ENCODE measurements at places on chromosomes 5 and 9.
A peak's percentile ranks its signal among the peaks of the same experiment; 100 is the strongest.

DNA sequence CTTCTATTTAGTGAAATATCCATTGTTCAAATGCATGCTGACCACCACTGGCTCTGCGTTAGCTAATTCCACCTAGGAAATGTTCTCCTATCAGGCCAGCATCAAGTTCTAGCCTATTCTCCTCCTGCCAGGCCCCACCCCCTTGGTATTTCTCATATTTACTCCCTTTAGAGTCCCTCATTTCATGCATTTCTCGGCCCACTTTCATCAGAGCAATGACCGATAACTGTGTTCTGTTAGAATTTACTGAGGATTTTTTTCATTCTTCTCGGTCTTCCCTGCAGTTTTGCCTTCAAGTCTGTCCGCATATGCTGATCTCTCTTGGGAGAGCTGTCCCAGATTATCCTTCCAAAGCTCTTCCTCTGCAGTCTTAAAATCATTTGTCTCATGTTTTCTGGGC is 143.4 kb downstream of the GOLPH3 start:
- DNase-seq = no peak

DNA sequence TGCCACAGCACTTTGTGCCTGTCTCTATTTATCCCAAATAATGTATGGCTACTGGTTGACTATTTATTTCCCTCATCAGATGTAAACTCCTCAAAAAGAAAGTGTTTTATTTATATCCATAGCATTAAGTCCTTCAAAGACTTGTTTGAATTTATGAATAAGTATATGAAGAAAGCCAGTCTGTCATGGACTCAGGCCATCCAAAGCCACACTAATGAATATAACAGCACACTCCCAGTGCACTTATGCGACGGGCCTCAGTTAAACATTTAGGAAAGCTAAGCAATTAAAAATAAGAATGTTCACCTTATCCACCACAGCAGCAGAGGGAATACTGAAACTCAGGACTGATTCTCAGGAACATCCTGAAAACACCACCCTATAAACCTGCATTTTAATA is 77.5 kb downstream of the DENND1A start:
- no peak for DNase-seq

DNA sequence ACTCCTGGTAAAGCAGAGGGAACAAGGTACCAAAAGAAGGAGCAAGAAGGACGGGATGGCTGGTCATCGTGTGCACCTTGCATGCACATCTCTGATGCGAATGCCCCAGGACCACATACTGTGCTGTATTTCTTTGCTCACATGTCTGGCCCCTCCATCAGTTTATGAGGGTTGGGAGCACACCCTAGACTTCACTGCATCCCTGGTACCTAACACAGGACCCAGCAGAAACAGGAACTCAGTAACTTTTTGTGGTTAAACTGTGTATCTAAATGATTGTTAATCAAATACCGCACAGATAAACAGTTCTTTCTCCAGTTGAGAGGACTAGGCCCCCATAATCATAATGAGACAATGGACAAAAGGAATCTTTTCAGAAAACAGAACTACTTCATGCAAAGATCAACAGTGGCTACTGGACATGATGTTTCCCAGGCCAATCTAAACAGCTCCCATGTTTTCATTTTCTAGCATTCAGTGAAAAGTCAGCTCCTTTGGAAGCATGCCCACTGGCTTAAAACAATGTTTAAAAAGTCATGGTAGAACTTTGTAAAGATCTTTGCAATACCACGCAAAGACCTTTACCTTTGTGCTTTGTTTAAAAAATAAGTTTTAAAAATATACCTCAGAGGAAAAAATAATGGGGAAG is 55.5 kb upstream of the IFNK start:
- DNase-seq = no peak

DNA sequence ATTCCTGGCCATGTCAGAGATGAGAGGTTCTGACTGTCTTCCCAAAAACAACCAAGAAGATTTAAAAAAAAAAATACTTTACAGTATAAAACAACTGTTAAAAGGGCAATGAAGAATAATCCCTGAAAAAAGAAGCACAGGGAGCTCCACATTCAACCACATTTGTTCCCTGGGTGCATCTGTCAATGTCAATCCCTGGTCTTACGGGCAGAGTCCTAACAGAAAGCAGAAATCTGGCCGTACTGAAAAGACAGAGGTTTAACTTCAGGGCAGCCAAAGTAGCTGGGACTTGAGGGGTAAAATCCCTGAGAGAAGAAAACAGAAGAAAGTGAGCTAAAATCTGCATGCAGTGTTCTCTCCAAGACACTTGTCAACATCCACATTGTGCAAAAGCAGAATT is 76.6 kb downstream of the RICTOR start:
- DNase-seq = no peak

DNA sequence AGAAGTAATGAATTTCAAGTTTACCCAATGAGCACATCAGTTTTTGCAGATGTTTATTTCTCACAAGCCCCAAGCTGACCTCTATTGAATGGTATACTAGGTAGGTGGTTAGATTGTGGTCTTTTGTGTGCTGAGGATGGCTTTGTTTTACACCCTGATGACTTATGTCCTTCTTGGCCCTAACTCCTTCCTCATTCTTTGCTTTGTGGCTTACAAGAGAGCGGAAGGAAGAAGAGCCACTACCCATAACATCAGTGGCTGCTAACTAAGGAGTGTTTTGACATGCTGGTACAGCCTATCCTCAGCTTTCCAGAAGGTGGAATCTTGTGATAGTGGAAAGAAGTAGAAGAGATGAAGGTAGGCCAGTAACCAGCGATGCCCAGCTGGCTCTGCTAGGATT is 85.7 kb upstream of the NTRK2 start:
- no peak for DNase-seq

DNA sequence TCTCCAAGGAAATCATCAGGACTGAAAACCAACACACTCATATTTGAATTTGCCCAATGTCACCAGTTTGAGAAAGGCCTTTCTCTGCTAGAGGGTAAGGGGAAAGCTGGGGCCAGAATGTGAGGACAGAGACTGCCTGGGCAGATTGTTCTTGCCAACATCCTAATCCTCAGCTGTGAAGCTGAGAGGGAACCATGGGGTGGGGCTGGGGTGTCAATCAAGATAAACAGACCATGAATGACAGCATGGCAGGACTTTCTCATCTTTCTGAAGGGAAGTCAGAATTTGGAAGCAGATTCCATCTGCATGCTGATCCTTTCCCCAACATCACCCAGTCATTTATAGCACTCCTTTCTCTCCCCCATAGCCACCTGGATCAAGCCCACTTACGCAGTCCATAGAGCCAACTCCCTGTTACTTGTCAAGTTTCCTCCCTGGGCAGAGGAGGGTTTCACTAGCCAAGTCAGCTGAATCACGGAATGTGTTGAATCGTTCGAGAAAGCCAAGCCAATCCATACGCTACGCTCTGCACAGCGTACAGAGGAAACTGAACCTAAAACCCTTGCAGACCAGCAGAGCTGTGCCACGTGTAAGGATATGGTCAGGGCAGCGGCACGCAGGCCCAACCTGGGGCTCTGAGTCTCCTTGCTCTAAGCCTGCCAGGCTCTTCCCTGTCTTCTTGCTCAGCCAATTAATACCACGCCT is 14.9 kb downstream of the GLDC start:
- no peak for DNase-seq

DNA sequence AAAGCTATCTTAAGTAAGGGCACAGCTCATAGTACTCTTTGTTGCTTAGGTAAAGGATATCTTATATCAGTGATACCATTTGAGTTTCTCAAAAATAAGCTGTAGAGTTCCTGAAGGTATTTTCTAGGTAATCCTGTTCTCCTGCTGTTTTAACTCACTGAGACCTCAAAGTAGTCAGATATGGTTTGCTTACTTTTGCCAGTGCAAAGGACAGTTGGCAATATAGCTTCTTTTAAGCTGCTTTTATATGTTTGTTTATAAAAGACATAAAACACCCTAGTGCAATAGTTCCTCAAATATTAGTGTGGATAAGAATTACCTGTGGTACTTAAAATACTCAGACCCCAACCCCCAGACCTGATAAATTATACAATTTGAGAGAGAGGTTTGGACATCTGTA is 12.1 kb downstream of the NCBP1 start:
- DNase-seq = no peak

DNA sequence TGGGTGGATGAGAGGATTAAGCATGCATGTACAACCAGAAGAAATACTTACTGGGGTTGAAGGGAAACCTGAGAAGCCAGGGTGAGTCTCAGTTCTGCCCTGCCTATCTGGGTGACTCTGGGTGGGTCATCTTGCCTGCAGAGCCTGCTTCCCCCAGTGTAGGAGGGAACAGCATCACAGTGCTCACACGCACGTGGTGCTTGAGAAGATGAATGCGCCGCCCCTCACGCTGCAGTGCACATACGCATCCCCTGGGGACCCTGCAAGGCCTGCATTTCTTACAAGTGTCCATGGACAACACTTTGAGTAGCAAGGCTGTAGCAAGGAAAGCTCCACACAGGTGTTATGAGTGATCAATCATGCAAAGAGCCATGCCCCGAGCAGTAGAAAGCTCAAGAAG is 18.7 kb upstream of the GABBR2 start:
- DNase-seq = no peak

GRCh38 chr9:20256284-20256948 is 365.9 kb downstream of the MLLT3 start:
- no peak for DNase-seq

DNA sequence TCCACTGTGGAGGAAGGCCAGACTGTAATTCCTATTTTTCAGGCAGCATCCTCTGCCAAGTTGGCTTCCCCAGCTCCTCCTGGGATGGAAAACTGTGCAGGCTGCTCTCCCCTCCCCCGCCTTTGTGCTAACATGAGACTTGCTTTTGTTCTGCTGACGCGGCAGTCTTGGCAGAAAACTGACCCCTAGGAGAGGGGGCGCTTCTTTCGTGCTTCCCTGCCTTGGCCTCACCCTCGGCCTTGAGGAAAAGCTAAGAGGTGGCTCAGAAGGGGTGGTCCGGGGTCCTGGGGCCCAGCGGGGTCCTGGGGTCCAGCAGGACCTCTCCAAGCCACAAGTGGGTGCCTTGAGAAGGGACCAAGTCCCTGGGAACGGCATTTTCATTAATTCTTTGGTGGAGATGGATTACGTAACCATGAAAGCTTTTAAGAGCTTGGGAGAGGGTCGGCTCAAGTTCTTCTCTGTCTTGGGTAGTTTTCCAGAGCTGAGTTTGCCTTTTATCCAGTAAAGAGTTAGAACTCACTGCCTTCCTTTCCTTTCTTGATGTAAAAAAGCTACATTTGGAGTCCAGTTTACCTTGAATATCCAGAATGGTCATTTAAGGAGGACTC is 51.0 kb downstream of the SH3PXD2B start:
- peak; percentile 54 for DNase-seq

DNA sequence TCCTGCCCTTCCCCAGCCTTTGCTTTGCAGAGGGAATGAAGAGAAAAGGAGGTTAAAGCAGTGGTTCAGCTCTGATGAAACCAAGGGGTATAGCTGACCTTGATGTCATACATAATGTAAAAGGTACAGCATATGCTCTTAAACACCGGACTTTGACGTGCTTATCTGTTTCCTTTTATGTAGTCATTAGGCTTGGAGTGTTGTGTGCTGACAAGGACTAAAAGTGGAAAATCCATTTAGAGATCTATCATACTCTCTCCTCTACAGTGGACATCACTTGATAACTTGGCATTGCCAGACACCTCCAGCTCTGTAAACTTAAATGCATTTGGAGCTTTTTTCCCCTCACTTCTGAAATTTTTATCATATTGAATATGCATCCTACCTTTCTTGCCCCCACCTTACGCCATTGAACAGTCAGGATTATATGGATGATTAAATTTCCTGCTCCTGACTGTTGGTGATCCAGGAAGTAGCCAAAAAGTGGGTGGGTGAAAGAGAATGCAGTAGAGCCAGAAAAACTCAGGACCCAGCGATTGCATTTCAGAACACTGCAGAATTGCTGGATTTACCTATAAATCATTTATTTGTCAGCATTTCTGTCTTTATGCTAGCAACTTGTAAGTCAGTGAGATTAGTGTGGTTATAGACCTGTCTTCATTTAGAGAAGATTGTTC is 4.1 kb downstream of the TNFAIP8 start:
- no peak for DNase-seq

GRCh38 chr5:41542183-41542582 is 31.8 kb upstream of the PLCXD3 start:
- DNase-seq = no peak

DNA sequence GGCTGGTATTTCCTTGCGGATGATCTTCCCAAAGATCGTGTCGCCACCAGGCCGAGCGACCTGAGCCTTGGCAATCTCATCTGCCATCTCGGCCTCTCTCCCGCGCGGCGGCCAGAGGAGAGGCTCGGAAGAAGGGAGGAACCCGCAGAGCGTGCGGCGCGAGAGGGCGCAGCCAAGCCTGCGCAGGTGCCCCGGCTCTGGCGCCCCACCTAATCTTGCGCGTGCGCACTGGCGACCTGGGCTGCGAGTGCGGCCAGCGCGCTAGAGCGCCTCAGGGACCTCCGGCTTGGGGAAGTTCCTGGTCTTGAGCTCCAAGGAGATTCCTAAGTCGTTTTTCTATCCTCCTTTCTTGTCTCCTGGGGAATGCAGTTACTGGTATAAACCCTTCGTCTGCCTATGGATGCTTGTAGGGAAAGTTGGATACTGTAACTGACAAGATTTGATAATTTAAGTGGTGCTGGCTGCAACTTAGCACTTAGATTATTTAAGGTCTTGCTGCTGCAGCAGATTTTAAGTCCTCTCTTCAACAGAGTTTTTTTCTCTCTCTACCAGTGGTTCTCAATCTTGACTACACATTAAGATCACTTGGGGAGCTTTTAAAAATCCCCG is at the start of gene HINT1:
Gene HINT1 (minus strand): TSS at position 138 of the 609 bp plus-strand sequence. CDS start 51 bp downstream, at position 87.
- peak; percentile 90 for DNase-seq

DNA sequence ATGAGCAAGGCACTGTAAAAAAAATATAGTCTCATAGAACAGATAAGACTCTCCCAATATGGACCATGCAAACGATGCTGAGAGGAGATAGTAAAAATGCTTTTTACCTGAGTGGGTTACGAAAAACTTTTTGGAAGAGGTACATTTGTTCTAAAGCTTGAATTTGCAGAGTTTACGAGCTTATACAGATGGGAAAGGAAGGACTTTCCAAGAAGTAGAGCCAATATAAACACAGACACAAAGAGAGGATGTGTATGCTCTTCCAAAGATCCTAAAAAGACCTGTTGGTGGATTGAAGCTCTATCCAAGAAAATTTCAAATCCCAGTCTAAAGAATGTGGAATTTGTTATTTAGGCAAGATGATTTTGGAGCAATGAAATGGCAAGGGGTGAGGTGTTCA is 127.1 kb upstream of the SLCO6A1 start:
- no peak for DNase-seq

Data from prostate gland (tissue), 2 donors.